ENCODE measurements at places on chromosomes 7 and 10.

DNA sequence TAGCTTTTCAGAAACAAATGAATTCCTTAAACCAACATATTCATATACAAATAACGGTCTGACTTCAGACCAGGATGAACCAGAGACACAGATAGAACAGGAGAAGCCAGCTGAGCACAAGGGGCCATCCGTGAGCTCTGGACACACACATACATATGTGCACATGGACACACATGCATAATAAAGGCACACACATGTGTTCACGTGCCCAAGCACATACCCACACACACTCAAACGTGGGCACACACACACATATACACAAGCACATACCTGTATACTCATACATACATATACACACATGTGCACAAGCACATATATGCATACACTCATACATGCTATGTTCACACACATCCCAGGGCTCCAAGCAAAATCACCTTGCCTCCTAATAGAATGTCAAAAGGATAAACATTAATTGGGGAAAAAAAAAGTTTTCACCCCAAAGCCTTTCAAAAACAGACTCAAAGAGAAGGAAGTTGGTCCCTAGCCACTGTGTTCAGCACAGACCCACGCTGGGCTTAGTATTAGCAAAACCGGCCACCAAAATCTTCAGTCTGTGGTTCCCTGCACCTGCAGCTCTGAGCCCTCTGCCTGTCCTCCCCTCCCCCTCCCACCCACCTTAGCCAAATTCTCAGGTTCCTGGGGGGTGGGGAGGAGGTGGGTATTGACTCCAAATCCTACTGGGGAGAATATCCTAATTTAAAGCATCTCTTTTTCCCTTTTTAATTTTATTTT is 100.4 kb upstream of the MACROH2A2 start:
- DNase-seq = no peak

GRCh38 chr10:35460852-35461460 is 124.6 kb downstream of the CCNY start:
- no peak for DNase-seq

DNA sequence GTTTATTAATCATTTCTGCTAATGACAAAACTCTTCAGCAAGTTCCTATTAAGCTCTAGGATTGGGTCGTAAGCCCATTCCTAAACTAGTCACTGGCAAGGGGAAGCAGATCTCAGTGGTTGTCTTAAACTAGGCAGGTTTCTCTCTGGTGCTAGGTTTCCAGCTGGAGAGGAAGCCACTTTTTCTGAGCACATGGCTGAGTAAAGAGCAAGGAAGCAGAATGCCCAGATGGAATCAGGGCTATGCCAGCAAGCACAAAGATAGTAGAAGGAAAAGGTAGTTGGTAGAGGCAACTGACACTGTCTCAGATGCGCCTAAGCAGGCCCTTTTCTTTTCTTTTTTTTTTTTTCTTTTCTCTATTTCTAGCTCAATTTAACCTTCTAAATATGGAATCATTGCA is 224.9 kb downstream of the EXOC4 start:
- DNase-seq = no peak

GRCh38 chr10:131387018-131387529 is 75.6 kb upstream of the TCERG1L start:
- no peak for DNase-seq

DNA sequence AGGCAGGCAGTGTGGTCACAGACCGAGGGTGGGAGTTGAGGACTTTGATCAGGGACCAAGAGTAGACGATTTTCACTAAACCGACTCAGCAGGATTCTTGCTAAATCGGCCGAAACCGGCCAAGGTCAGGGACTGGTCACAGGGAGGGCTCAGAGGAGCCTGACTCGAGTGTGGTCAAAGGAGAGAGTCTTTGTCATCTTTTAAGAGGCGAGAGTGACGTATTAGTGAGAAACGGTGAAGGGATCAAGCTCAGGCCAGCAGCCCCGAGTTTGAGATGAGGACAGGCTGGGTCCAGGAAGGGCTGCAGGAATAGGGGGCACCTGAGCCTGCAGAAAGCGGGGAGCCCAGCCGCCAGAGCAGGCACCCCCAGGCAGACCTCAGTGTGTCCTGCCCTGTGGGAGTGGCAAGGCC is 41.6 kb upstream of the FAM20C start:
- DNase-seq = no peak

GRCh38 chr7:8146106-8146787 is 115.7 kb downstream of the ICA1 start:
- DNase-seq = no peak

DNA sequence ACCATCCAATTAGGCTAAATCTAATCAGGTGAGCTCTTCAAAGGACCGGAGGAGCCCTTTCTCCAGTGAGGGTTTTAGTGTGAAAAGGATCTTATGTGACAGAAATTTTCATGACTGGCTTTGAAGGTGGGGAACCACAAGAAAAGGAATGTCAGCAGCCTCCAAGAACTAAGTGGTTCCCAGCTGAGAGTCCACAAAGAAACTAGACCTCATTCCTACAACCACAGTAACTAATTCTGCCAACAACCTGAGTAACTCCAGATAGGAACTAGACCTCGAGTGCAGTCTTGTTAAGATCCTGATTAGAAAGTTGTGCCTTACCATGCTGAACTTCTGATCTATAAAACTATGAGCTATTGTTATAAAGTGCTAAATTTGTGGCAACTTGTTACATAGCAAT is 51.3 kb downstream of the PCLO start:
- no peak for DNase-seq

DNA sequence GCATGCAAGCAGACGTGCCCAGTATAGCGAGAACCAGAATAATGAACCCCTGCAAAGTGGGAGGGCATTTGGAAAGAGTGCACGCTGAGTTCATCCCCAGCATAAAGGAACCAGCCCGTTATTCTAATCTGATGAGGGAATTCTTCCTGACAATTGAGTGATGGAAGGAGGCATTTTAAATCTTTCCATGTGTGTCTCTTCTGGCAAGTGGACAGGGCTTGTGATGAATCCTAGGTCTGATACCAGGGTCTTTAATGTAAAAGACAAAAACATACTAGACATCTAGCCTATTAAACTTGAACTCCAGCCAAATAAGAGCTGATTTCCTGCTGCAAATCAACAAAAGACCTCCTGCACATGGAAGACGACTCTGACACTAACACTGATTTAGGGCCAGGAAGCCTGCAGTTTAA is 301.2 kb downstream of the DPP6 start:
- no peak for DNase-seq

DNA sequence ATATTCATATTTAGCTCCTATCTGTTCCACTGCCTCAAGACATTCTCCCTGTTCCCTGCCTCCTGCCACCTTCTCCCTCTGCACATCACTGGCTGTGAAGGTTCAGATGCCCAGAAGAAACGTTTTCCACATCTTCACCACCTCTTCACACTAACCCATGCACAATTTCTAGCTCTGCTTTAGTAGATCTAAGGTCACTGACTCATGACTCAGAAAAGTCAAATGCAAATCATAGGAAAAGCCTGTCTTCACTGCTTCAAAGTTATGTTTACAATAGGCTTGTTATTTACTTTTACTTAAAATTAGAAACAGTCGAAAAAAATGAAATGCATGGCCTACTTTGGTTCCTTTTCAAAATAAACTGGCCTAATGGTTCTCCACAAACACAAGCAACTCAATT is 2.5 kb downstream of the SCRN1 start:
- DNase-seq = peak; percentile 55

DNA sequence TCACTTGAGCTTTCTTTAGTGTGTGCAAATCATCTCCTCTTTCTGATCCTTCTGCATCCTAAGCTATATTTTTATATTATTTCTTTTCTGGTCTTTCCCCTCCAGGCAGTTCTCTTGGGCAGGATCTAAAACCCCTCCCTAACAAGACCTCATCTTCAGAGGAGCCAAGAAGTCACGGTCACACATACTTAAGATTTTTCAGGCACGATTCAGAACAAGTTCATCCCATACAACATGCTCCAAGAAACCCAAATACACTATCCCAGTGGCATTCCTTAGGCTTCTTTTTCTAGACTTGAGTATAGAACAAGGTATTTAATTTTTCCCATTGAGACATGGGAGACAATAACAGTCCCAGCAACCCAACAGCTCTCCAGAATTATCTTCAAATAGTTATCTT is 1251.5 kb downstream of the DNAJB9 start:
- DNase-seq = no peak

DNA sequence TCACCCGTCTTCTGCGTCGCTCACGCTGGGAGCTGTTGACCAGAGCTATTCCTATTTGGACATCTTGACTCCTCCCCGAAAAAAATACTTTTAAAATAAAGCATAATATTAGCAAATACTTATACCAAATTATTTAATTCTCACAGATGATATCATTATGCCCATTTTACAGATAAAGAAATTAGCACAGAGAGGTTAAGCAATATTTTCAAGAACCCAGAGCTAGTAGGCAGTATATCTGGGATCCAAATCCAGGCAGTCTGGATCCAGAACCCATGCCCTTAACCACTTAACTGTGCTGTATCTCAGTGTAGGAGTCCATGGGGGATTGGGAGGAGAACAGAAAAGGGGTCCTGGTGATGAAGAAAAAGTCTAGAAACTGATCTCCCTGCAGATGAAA is 6.1 kb downstream of the IQUB start:
- DNase-seq = no peak

DNA sequence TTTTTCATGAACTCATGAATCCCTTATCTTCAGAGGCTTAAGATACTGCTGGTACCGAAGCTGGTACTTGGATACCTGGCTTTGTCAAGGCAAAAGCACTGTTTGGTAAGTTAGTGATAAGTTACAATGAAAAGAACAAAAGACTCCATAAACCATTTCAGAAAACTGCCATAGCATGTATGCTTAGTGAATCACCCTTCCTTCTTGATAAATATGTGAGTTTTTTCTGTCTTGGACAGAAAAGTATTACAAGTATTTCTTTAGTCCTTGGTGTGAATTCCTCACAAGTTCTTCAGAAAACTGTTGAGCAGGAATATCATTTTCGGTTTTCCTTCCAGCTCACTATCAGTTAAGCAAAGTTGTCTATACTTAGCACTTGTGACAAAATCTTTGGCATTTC is 25.6 kb downstream of the PUS7 start:
- no peak for DNase-seq

DNA sequence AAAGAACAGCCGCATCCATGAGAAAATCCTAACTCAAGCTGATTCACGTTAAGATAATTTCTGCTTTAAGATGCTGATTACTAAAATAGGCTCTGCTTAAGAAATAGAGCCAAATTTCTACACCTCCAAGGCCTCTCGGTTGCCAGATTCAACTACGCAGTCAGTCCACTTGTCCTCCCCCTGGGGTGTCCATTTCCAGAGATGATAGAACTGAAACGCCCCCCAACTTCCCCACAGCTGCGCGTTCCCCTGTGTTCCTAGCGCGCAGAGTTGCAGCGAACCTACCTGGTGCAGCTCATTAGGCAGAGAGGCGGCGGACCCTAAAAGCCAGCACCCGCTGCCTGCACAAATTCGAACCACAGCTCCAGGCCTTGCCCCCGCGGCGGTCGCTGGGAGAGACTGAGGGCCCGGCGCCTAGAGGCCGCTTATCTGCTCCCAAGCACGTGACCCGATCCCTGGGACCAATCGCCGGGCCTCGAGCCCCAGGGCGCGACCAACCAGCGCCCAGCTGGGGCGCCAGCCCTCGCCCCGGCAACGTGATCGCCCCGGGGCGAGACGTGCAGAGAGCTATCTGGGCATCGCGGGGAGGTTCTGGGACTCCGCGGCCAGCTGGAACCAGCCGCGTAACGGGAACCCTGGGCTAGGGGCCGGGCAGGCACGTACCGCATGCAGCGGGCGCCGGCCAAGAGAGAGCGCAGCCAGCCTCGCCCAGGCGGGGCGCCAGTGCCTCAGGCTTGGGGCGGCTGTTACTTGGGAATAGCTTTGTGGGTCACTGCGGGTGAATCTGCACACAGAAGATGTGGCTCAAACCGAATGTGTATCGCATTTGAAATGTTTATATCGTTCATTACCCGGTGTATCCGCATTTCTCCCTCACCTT is at the start of gene PPP1R3C:
Gene PPP1R3C, minus strand, starts transcription at position 401 of the 880 bp plus-strand sequence. Its CDS starts 102 bp downstream, at position 299.
- no peak for DNase-seq

GRCh38 chr7:114922026-114922651 is at the start of gene MDFIC:
MDFIC (plus strand) TSS chr7:114922094; CDS start chr7:114923034, 940 bp downstream.
- peak; percentile 32 for DNase-seq

DNA sequence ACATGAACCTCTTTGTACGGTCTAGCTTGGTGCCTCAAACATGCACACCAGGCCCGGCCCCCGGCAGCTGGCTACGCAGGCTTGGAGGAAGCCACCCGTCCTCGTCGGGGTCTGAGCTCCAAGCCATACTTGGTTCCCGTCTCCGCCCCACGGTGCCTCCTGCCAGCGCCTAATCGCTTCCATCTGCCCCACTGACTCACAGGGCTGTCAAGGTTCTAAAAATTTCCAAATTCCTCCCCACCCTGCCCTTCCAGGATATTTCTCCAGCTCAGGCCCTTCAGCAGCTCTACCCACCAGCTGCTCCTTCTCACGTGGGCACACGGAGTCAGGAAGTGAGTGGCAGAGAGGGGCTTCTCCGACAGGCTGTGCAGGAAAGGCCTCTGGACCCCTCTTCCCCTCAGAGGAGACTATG is 38.8 kb downstream of the TMEM270 start:
- DNase-seq = no peak

DNA sequence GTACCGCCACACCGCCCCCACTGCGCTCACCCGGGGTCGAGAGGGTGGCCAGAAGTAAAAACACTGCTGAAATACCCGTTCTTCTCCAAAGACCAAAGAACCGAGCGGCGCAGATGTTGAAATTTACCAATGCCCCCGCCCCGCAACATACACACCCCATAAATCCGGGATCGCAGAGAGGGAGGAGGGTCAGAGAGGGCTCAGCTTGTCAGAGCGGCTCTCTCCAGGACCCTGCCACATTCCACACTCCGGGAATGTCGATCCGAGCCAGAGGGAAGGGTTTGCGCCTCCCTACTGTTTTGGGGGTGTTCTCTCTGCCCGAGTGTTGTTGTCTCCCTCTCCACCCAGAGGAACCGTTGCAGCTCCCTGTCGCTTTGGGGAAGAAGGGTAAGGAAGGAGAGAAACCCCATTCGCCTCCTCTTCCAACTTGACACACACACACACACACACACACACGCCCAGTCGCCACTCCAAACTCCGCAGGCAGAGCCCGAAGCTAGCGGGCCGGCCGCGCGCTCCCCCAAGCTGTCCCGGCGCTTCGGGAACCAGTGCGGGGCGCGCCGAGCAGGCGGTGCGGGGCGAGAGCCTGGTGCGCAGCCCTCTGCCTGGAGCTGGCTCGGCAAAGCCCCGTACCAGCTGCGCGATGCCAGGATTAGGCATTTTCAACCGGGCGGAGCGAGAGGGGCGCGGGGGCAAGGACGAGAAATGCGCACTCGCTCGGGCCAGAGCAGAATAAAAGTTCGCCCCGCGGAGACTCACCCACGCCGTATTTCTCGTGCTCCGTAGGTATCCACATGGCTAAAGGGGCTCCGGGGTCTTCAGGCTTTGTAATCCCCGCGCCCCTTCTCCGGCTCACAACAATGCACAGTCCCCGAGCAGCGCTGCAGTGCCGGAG is 609 bp downstream of the DOCK4 start:
- peak; percentile 37 for DNase-seq
